ENCODE measurements at places on chromosomes 11 and 22.
A peak's percentile ranks its signal among the peaks of the same experiment; 100 is the strongest.

- DNase-seq: no peak
These were observed 1.4 kb downstream of the KDM2A start for GRCh38 chr11:67120456-67120855.

- no peak for DNase-seq
These were observed 5.3 kb downstream of the SLN start for GRCh38 chr11:107706531-107706930.

- DNase-seq: no peak
These were observed 347.9 kb upstream of the NCAM1 start for GRCh38 chr11:112613051-112613972.

GRCh38 chr11:68311160-68312116 is 953 bp upstream of the LRP5 start:
- DNase-seq: peak; percentile 6

GRCh38 chr11:27124514-27125264 is 84.1 kb downstream of the BBOX1 start:
- DNase-seq: peak; percentile 14

DNA sequence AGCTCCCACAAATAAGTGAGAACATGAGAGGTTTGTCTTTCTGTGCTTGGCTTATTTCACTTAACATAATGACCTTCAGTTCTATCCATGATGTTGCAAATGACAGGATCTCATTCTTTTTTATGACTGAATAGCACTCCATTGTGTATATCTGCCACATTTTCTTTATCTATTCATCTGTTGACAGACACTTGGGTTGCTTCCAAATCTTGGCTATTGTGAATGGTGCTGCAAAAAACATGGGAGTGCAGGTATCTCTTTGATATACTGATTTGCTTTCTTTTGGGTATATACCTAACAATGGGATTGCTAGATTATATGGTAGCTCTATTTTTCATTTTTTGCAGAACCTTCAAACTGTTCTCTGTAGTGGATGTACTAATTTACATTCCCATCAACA is 13.3 kb downstream of the GVQW3 start:
- no peak for DNase-seq

GRCh38 chr11:42545954-42546353 is 765.8 kb upstream of the API5 start:
- no peak for DNase-seq

- no peak for DNase-seq
These were observed 110.1 kb downstream of the RPL27A start for GRCh38 chr11:8792710-8793109.

- no peak for DNase-seq
These were observed 27.3 kb downstream of the USP35 start for GRCh38 chr11:78216021-78216420.

DNA sequence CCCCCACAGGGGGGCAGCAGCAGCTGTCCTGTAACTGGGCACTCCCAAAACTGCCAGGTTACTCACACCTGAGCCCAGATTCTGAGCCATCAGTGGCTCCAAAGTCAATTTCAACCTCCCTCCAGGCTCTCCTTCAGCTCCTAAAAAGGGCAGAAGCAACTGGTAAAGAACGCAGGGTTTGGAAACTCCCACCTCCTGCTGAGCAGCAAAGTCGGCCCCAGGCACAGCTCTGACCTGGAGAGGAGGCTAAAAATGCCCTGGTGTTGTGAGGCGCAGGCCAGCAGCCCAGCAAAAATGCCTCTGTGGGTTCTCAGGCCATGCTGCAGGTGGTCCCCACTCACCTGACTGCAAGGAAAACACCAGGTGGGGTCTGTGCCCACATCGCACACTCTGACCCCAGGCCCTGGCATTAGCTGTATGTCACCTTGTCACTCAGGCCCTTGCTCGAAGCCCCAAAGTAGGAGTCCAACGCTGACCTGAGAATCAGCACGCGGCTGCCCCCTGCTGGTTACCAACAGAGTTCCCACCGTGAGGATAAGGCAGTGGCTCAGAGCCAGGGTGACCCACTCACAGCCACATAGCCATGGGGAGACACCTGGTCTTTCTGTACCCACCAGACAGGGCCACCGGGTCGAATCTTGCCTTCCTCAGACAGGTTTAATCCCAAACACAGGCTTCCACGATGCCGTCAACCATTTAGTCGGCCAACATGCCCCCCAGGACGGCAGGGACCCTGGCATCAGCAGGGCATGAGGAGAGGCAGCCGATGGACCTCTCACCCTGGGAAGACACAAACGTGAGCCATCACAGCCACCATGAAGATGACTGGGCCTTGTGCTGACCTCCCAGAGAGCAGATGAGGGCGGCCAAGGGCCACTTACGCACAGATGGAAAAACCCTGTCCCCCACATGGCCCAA is 11.1 kb downstream of the POLR3H start:
- peak; percentile 72 for DNase-seq

GRCh38 chr22:45942787-45943493 is 34.0 kb downstream of the WNT7B start:
- no peak for DNase-seq

- DNase-seq: no peak
These were observed 523.2 kb upstream of the TENM4 start for GRCh38 chr11:79963856-79964645.

DNA sequence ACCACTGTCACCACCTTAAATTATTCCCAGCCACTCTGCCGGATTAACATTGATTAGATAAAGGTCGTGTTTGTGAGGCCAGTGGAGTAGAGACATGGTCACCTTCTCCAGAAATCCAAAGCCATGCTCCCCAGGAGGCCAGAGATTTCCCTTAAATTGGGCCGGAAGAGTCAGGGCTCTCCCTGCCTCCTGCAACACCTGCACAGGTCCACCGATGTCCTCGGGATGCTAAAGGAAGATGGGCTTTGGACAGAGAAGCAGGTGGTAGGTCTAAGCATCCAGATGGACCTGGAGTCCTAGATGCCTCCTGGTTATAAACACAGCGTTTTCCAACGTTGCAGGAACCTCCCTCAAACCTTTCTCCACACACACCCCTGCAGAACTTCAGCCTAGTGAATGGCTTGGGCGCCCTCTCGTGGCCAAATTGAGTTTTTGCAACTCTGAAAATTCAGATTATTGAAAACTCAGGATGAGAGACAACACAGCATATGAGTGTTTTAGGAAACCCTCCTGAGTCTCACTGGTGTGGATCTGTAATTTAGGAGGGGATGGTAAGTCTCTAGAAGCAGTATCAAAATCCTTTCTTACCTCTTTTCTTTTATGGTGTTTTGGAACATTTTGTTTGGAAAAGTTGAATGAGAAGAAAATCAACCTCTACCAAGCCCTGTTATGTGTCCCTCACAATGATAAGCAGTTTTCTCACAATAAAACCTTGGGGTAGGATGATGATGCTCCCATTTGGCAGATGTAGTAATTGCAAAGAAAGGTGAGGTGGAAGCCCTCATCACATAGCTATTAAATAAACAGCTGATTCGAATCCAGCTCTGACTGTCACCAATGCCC is 109.6 kb downstream of the RRAS2 start:
- peak; percentile 70 for DNase-seq

- DNase-seq: no peak
These were observed 13.7 kb downstream of the PRR5L start for GRCh38 chr11:36309779-36310178.

- no peak for DNase-seq
These were observed 18.2 kb upstream of the GRK2 start for GRCh38 chr11:67247946-67248550.

- peak; percentile 51 for DNase-seq
These were observed 75.7 kb upstream of the ANO1 start for GRCh38 chr11:70002433-70002832.

DNA sequence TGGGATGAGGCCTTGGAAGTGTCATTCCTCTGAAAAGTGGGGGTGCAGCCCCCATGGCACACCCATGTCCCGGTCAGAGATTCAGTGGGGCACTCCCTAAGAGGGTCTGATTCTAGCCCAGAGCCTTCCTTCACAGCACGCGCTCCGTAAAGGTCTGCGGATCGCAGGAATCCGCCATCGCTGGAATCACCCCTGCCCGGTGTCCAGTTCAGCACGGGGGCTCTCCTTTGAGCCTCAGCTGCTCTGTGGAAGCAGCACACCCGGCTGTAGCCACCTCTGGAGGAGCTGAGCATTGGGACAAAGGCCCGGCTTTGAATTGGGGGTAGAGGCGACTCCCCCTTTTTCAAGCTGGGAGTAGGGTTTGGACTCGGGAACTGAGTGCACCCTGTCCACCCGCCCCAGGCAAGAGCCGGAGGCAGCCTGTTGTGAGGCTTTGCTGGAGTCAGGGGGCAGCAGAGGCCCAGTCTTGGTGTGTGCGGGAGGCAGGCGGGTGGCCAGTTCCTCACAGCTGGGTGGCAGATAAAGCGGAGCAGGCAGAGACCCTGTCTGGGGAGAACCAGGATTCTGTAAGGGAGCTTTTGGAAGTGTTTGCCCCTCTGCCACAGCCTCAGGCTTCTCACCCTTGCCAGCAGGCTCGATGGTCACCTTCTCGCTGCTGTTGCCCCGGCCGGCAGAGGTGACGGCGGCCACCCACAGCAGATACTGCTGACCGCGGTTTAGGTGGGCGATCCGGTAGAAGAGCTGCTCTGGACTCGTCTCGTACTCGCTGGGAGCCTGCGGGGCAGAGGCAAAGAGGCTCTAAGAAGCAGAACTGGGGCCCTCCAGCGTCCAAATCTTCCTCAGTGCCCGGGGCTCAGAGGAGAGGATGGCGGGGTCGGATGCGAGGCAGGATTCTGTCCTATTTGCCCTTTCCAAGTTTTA is 115.9 kb downstream of the CEP164 start:
- peak; percentile 49 for DNase-seq

DNA sequence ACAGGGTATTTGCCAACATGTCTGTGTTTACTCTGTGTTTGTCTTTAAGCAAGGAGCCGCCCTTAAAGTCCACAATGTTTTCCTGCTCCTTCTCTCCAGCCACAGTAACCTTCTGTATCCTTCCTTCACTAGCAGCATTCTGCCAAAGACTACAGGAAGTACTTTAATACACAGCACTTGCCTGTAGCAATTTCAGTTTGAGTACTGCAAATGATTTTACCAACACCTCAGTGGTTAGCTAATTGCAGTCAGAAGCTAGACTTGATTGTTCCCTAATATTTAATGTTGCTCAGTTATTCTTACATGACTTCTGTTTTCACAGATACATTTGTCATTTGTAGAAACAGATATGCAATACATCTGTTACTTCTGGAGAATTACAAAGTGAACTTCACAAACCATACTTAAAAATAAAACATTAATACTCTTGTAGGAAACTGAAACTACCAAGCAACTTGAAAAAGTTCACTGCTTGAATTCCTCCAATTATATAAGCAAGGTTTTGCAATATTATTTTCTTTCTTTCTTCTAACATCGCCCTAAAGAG is 69.1 kb downstream of the FCHSD2 start:
- DNase-seq: peak; percentile 56

- DNase-seq: no peak
These were observed 14.0 kb downstream of the GALNT18 start for GRCh38 chr11:11607772-11608171.

- DNase-seq: no peak
These were observed 229.2 kb downstream of the ADAMTS15 start for GRCh38 chr11:130677486-130678153.

DNA sequence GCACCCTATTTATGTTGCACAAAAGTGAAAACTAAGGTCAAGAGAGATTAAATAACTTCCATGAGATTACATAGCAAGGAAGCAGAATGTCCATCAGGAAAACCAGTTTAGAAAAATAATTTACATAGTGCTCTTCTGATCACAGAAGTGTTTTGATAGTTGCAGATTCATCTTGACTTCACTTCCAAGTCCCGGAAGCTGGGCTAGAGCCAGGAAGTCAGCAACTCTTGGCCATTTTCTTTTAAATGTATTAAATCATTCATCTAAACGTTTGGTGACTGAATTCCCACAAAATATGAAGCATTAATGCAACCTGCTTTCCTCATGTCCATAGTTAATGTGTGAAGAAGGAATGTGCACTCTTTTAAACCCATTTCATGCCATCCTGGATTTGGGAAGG is 29.7 kb downstream of the APLP2 start:
- no peak for DNase-seq

- no peak for DNase-seq
These were observed 18.1 kb downstream of the THY1 start for GRCh38 chr11:119404872-119405271.

DNA sequence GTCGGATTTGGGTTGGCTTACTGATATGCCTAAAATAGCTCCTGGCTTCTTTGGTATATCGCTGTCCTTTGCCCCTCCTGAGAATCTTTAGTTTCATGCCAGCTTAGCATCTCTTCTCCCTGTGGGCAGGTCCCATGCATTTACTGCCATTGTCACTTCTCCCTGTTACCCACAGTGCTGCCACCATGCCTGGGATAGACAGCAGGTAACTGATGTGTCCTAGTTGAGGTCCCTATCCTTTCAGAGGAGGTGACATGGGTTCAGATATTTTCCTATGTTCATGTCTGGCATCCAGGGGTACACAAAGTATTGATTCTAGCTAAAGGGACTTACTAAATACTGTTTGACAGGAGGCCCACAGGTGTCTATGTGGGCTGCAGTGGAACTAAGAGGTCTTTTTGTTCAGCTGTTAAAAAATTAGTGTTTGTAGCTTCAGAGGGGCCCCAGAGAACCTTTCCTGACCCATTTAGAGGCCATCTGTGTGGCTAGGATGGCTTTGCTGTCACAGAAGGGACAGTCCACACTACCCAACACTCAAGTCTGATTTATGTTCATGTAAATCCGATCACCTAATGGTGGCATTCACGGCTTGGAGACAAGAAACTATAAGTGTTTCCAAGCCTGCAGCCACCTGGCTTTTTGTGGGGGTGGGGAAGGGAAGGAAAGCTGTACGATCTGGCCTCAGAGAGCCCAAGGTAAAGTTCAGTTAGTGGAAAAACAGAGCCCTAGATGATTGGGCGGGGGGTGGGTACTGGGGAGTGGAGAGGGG is 8.5 kb downstream of the TIMP3 start:
- DNase-seq: no peak

GRCh38 chr11:81000735-81001134 is 1559.9 kb upstream of the TENM4 start:
- no peak for DNase-seq

DNA sequence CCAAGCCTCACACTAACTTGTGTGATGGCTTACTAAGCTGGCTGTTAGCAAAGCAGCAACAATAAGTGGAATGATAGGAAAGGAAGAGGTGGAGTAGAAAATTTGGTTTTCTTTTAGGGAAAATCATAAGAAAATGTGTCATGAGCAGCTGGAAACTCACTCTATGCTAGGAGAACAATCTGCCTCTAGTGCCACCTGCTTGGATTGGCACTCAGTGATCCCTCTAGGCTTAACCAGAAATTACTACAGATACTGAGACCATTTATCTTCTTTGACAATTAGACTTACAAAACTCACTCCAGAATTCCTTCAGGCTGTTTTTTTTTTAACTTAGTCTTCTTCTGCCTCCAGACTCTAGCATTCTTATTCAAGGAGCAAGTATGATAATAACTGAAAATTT is 117.3 kb downstream of the CD44 start:
- no peak for DNase-seq

DNA sequence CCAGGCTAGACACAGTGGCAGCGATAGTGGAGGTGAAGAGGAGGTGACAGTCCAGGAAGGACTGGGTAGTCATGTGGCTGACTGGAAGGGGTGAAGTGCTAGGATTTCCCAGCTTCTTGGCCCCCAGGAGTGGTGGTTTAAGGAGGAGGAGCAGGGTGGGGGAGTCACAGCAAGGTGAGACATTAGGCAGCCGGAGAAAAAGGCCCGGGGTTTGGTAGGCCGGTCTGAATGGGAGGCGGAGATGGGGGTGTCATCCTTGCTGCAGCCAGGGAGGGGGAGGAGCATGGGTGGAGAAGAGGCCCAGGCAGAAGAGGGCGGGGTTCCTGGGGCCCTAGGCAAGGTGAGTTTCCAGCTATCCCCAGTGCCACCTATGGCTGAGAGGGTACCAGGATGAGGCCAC is 6.1 kb downstream of the SIPA1 start:
- no peak for DNase-seq
